HT-29 (cell line): ENCODE measurements at places on chromosomes 6 and 20.
A peak's percentile ranks its signal among the peaks of the same experiment; 100 is the strongest.

DNA sequence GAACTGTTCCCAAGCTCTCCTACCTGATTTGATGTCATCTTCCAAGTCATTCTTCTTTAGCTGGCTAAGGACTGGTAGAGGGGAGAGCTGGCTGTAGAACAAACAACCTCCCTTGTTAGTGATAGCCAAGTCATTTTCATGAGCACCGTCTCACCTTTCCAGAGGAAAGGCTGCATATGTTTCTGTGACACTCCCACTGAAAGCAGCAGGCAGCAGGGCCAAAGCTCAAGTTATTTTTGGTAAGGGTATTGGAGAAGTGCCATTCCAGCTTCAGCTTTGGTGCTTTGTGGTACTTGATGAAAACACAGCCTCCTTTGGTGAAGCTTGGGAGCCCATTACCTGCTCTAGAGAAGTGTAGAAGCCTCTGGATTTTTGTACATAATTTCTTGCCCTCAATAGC, 5.4 kb upstream of the DOK5 start:
- no peak for DNase-seq

- DNase-seq, result no peak
Observed at GRCh38 chr6:137465378-137466009, 28.7 kb downstream of the OLIG3 start.

GRCh38 chr20:10135438-10135837, 83.2 kb upstream of the SNAP25 start:
- no peak for DNase-seq

GRCh38 chr6:3421791-3422434, 34.9 kb downstream of the SLC22A23 start:
- no peak for DNase-seq

- DNase-seq, result no peak
Observed at GRCh38 chr6:16849280-16849987, 88.2 kb upstream of the ATXN1 start.

DNA sequence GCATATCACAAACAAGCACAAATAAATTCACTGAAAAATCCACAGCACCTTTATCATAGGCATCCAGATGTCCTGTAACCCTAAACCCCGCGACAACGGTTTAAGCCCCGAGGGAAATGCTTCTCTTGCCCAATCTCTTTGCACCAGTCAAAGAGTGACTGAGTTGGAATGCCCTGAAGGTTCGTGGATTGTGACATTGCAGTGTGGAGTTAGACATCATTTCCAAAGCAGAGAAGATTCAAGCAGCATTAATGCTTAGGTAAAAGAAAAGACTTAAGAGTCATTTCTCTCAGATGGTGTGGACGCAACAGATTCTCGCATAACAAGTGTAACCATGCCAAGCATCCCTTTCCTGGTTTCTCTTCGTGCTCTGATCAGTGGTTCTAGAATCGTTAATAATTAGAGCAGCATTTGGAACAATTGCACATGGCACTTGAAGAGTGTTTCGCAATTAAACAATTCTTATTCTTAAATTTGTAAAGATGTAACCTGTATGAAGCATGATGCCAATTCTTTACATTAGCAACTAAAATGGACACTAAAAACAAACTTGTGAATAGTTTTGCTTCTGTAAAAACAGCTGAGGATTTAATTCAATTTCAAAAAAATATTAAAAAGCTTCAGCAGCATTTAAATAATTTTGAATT, 121.6 kb downstream of the HIVEP2 start:
- no peak for DNase-seq

- DNase-seq, result no peak
Observed at GRCh38 chr20:14214046-14214445, 123.4 kb downstream of the FLRT3 start.

DNA sequence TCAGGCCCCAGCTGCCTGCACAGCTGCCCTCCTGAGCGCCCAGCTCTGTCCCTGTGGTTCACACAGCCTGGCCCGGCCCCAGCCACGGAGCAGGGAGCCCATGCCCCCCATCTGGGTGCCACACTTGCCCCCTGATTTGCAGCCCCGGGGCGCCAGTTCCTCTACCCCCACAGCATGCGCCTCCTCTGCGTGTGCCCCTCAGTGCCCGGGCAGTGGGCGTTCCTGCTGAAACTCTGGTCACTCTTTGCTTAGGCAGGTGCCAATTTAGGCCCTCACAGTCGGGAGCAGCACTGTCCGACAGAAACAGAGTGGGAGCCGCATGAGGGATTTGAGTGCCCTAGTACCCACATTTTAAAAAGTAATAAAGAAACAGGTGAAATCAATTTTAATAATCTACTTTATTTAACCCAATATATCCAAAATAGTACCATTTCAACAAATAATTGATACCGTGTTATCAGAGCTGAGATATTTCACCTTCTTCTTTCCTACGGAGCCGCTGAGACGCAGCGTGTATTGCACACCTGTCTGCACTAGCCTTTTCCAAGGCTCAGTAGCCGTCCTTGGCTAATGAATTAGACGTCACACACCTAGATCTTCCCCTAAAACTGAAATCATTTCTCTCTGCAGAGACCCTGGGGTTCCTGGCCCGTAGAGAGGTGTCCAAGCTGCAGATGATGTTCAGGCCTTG, 106.4 kb downstream of the ASXL1 start:
- DNase-seq, result no peak

- DNase-seq, result peak; percentile 93
Observed at GRCh38 chr20:53621482-53622246, 28.0 kb upstream of the ZNF217 start.

DNA sequence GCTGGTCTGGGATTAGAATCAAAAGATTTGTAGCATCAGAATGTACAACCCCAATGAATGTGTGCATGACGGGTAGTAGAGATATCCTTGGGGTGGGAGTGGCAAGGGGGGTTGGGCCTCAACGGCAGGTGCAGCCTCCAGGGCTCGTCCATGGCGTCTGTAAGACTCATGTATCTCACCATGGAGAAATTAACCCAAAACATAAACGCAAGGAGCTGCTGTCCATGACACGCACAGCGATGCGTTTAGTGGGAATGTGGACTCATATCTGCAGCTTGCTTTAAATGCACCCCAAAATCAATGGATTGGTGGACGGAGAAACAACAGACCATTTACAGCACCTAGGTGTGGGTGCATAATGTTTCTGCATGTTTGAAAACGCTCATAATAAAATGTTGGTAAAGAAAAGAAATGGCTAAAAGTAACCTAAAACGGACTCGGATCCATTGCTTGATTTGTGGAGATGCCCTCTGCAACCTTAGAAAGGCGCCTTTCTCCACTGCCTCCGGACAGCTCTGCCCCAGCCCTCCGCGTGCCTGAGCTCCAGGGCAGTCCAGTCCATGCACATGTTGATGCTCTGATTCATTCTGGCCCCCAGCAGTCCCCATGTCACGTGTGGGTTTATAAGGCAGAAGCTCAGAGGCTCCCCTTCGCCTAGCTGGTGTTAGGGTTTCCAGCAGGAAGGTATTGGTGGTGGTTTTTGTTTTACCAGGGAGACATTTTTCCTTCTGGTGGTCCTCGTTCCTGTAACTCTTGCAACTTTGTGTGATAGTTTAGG, 24.5 kb downstream of the PYGB start:
- DNase-seq, result no peak

DNA sequence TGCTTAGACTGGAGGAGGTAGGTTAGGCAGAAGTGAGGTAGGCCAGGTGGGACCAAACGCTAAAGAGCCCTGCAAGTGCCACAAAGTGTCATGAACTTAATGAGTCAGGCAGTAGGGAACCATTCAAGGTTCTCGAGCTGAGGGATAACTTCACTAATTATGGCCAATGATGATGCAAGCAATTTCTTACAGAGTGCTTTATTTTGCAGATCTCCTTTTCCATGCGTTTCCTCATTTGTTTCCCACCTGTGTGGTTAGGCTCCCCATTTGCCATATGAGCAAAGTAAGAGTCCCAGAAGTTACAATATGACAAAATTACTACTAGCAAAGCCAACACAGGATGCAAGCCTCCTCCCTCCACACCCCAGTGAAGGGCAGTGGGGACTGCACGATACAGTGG, 36.5 kb upstream of the PSMF1 start:
- DNase-seq, result no peak

DNA sequence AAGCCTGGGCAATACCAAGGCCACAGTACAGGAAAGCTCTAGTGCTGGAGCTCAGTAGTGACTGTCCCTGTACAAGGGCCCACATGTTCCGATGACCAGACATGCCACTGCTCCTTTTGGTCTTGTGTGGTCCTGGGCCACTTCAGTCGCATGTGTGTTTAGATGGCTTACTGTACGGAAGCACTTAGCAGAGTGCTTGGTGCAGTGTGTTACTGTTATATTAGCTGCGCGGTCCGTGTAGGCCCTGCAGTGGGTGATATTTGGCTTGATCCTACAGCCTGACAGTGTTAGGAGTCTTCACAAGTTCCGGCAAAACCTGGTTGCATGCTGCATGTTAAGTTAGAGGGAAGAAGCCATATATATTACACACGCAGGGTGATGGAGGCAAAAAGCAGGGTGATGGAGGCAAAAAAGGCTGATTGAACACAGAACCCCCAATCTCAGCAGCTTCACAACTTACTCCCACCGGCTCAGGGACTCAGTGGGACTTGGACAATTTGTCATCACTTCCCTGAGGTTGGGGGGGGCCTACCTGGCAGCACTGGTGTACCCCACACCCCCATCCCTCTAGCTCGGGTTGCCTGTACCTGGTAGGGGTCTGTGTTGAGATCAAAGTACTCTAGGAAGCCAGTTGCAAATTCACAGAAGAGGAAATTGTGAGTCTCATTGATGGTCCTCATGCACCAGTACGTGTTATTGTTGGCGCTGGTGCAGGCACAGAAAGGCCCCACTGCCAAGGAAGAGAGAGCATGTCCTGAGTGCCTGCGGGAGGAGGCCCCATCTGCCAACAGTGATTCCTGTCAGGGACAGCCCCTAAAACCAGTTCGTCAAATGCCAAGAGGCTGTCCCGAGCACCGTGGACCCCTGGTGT, 122.6 kb downstream of the SULF2 start:
- no peak for DNase-seq

DNA sequence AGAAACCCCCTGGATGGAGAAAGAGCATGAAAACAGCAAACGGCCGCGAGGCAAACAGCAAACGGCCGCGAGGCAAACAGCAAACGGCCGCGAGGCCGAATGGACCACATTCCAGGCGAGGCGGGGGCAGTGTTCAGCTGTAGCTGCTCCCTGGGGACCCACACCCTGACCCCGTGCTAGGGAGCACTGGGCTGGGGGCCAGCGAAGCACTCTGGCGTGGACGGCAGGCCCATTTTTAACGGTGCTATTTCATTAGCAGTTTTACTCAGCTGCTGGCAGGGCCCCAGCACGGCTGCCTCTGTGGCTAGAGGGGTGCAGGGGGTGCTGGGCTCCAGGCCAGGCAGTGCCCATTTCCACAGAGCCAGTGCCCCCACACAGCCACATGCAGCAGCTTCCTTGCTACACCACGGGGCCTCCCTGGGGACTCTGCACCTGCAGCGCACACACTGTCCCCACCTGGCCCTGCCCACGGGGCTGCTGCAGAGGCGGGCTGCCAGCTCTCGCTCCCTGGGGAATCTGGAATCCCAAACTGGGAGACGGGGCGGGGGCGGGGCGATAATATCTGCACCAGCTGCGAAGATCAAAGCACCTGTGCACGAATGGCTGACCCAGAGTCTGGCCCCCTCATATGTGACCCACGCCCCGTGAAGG, 35.6 kb upstream of the SLCO4A1 start:
- DNase-seq, result no peak

GRCh38 chr20:54843865-54844264, 368.5 kb downstream of the DOK5 start:
- no peak for DNase-seq

DNA sequence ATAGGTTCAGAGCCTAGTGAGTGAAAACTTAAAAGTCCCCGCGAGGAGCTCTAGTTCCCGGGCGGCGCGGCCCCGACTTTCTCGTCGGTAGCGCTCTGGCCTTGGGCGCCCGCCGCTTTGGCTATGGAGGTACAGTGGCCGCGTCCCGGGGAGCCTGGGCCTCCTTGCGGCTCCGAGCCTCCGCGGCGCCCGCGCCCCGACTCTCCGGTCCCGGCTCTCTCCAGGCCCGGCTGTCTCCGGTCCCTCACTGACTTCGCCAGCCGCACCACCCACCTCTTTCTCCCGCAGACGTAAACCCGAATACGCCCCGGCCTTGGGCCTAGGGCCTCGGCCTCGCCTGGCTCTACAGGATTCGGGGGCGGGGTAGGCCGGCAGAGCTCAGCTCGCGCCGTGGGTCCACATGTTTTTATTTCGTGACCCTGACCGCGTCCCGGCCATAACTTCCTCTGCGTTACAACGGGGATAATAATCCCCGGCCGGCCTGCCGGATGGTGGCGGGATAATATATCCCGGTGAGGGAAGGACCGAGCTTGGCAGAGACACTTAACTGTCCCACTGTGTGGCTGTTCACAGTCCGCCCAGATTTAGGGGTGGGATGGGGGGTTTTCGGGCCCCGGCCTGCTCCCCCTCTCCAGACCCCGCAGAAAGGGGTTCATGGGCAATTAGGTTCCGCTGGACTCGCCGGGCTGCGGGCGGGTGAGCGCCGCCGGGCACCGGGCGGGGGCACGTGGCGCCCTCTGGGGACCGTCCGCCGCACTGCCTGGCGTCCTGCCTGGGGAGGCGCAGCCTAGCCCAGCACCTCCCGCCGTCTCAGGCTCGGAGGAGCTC, 10.0 kb upstream of the TBX18 start:
- no peak for DNase-seq

DNA sequence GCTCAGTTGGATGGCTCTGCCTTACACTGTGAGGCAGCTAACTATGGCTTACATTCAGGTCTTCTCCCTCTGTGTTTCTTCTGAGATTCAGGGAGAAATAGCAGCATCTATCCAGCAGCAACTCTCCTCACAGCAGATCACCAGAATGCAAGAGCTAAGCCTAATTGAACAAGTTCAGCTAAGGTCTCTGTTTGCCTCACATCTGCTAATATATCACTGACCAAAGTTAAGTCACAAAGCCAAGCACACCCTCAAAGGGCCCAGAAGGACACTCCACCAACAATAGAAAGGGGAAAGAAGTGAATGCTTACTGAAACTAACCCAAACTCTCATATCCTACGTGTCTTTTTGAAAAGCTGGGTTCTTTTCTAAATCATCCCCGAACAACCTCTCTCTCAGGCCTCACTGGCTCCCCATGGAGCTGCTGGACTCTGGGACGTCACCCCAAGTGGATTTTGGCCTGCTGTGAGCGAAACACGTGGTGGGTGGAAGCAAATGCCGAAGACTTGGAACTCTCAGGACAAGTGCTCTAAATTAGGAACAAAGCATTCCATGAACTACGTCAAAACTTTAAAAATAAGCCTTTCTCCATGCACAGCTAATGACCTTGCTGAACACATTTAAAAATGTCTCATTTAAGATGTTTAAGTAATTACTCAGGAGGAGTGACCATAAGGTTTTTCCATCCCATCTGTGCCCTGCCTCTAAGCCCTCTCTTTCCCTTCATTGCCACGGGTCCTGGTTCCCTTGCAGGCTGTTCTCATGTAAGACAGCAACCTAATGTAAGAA, 167.5 kb upstream of the PLCB4 start:
- DNase-seq, result no peak

GRCh38 chr6:22600059-22600458, 30.7 kb downstream of the HDGFL1 start:
- no peak for DNase-seq

- DNase-seq, result peak; percentile 38
Observed at GRCh38 chr6:33967966-33968724, 164.3 kb upstream of the MLN start.

- no peak for DNase-seq
Observed at GRCh38 chr20:64044484-64045247, 4.8 kb downstream of the SOX18 start.
